ENCODE measurements at places on chromosomes 4 and X. TPM values are rescaled to one million over a fixed set of nuclear protein-coding genes. Genes with fewer than 3 reads are reported as not detected.

Gene EREG
- total RNA-seq = 33.8 TPM

GRCh38 chr4:31080887-31081286 lies 360.7 kb downstream of the PCDH7 start:
- DNase-seq = no peak

DNA sequence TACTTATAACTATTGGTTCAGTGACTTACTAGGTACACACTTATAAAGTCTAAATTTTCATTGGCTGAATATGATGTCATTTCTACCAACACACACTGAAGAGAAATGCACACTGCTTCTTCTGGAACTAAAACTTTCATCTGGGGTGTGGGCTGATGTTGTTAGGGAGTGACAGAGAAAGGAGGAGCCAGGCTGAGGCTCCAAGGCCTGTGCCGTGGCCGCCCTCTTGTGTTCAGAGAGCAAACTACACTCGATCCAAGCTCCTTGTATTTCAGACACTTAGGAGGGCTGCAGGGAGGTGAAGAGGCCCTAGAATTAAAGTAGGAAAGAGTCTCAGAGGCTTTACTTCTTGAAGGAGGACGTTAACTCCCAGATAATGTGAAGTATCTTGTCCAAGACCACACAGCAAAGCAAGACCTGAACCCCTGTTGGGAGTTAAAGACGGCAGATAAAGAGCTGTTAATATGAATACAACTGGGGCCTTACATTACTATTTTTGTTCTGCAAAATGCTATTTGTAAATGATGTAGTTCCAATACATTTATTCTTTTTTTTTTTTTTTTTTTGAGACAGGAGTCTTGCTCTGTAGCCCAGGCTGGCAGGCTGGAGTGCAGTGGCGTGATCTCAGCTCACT lies 137.5 kb downstream of the AFAP1 start:
- DNase-seq = peak; percentile 64

Gene TAF7L
- not detected for total RNA-seq

DNA sequence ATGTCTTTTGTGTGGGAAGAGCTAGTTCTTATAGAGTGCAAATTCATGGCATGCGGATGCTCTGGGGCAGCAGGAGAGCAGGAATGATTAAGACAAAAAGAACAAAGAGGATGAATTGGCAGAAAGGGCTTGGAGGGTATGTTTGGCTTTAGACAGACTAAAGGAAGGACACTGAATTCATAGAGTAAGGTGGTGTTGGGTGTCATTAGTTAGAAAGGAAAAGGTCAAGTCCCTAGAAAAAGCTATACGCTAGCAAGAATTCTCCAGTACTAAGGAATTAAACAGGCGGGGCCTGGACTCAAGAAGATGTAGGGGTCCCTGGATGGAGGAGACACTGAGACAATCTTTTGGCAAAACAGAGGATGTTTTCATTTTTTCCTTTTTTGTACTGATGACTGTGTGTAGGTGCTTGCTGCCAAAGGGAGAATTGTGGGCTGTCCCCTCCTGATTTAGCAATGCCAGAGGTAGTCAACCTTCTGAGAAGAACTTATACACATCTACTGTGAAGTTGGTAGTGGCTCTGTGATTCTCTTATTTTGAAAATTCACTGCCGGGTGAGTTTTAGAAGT lies 391.0 kb downstream of the SPRY1 start:
- no peak for DNase-seq

GRCh38 chrX:120224388-120224787 lies 26.2 kb upstream of the ZBTB33 start:
- no peak for DNase-seq

DNA sequence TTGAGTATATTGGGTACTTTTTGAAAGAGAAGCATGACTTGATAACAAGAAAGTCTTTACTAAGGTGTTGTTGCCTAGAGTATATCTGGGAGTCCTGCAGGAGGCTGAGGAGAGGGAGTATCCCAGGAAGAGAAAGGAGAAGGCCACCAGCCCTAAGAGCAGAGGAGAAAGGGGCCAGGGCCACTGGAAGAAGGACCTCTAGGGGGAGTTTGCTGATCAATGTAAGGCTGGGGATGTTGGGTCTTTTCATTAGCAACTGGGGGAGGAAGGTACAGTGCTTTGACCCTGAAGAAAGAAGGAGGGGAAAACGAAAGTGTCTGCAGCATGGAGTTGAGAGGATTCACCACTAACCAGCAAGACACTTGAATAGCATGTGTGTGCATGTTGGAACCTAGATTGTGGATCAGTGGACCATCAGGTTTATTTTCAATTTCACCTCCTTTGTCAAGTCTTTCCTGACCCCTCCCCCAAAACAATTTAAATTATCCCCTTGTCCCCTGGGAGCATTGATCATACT lies 4.5 kb downstream of the SMIM9 start:
- no peak for DNase-seq

Gene PHKA2
- total RNA-seq = 8.0 TPM

Gene CT45A6
- total RNA-seq = not detected

DNA sequence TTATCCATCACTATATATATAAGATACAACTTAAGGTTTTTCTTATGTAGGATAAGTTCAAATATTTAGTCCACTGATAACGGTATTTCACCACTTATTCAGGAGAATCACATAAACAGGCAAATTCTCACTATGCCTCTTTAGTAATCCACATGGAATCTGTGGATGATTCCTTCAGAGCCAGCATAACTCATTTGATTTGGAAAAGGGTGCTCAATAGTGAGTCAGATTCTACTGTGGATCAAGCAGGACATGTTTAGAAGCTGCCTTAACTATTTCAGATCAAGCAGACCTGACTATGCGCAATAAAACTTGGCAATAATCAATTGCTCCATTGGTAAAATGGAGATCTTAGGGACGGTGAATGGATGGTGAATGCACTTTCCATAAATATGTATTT lies 184.1 kb downstream of the CBR4 start:
- no peak for DNase-seq

Data from Caki2 (cell line).